ENCODE measurements at places on chromosomes 11 and 22.

DNA sequence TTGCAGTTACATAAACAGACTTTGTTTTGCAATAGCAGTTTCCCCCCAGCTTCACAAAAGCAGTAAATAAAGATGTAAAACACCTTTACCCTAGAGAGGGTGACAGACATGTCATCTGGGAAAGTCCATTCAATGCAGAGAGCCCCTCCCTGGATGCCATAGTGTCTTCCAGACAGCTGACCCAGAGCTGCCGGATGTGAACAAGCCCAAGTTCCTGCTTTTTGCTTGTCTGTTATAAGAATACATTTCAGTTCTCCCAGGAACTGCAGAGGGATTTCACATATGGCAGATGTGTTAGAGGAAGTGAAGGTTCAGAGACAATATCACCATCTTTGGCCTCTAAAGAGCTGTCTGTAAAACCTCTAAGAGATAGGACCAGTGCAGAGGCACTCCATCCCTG lies 48.9 kb downstream of the RELT start:
- DNase-seq, result no peak

DNA sequence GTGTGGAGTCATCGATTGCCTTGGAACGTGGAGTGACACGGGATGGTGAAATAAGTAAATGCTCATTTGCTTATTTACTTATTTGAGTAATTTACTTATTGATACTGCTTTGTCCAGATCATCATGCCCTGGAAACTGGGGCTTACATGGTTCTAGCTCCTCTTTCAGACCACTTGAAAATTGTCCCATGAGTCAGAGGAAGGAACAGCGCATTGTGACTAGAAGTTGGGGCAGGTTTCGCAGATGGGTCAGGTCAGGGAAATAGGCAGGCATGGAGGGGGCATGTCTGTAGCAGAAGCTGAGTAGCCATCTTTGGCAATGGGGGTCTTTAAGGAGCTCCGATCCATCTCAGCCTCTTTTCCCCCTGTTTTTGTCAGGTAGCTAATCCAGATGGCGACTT lies 104.2 kb upstream of the SORL1-AS1 start:
- no peak for DNase-seq

- no peak for DNase-seq
Measured at GRCh38 chr11:121340032-121340580, 47.5 kb downstream of the SC5D start.

- DNase-seq, result peak; percentile 9
Measured at GRCh38 chr11:69461272-69461962, 20.0 kb upstream of the LINC01488 start.

- DNase-seq, result no peak
Measured at GRCh38 chr11:106770489-106771085, 247.7 kb downstream of the GUCY1A2 start.

DNA sequence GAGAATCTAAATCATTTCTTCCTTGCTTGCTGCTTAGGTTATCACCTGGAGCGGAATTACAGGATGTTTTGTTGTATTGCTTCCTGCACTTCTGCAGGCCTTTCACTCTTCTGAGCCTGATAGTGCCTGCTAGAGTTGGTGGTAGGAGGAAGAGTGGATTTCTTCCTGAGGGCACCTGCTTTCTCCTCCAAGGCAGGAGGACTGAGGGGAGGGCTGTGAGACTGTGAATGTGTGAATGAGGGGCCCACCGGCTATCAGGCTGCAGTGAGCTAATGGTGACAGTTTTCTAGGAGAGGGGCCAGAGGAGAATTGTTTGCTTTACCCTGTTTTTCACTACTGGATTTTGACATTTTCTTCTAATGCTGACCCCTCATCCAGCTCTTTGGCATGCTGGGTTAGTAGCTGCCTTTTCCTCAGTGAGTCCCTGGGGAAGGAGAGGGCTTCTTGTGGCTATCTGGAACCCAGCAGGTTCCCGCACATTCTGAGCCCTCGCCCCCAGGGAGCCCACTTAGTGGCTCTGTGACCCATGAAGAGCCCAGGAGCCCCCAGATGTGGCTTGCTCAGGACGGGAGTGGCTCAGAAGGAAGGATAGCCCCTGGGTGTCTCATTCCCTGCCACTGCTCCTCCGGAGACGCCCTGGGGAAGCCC lies 39.1 kb downstream of the DIXDC1 start:
- no peak for DNase-seq

- no peak for DNase-seq
Measured at GRCh38 chr22:37545703-37546436, 14.4 kb upstream of the CDC42EP1 start.

DNA sequence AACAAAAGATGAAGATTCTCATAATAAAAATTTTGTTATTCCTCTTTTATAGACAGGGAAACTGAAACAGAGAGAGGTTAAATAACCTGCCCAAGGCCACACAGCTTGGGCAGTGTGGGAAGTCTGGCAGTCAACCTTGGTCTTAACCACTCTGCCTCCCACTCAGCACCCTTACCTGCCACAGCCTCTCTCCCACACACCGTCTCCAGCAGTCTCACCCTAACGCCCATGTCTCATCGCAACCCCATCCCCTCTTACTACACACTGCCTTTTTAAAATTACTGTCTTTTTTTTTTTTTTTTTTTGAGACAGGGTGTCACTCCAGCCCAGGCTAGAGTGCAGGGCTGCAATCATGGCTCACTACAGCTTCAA lies 25.0 kb downstream of the ARRB1 start:
- DNase-seq, result no peak
